ENCODE measurements at places on chromosomes 12 and 14.

DNA sequence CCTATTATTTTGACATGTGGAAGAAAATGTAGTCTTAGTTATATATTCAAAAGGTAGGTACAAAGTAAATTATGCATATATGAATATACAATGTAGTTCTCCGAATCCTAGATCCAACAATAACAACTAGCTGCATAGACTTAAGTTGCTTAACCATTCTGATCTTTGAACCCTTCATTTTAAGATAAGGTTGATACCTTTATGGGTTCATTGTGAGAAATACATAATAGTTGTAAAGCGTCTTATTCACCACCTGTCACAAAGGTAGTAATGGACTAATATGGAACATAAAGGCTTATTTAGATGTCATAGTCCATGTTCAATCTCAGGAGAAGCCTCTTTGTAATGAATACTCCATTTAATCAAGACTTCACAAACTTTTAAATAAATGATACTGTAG is 263.6 kb downstream of the TMTC2 start:
- no peak for DNase-seq

DNA sequence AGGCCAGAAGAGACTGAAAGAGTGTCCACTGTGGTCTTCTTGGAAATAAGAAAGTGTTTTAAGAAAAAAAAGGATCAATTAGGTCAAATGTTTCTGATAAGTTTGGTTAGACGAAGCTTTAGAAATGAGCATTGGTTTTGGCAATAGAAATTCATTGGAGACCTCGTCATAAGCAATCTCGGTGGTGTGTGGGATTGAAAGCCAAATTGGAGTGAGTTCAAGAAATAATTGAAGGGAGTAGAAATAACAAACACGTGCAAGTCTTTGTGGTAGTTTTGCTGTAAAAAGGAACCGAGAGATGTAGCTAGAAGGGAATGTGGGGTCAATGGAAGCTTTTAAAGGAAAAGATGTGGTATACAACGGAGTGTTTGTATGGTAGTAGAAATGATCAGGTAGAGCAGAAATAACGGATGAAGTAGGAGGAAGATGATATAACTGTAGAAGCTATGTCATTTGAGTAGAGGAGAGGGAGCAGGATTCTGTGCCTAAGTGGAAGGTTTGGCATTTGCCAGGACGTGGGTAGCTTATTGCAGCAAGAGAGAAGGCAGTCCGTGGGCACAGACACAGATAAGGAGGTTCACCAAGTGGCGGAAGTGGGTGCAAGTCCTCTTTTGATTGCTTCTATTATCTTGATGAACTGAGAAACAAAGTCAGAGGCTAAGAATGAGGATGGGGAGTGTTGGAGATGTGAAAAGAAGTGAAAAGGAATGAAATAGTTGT is 146.2 kb downstream of the DACT1 start:
- no peak for DNase-seq

DNA sequence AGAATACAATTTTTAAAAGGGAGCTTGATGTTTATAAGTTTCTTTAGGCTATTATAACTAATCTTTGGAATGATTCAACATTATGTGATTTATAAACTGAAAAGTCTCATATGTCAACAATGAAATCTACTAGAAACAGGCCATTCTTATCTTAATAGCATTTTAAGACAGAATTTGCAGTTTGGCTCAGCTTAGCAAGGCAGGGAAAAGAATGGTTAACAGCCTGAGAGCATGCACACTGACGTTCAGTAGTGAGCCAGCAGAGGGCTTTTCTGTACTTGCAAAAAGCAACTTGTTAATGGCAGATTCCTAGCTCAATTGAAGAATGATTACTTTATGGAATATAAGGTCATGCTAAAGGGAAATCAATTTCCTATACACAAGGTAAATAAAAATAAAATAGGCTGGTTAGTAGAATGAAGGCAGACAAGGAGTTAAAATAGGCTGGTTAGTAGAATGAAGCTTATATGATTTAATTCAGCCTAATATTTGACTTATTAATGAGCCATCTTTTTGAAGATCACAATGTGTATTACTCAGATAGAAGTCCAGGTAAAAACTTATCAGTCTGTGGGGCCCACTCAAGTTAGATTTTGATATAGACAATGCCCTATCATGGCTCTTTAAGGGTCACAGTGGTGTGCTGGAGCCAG is 95.9 kb downstream of the OTOGL start:
- DNase-seq: no peak

DNA sequence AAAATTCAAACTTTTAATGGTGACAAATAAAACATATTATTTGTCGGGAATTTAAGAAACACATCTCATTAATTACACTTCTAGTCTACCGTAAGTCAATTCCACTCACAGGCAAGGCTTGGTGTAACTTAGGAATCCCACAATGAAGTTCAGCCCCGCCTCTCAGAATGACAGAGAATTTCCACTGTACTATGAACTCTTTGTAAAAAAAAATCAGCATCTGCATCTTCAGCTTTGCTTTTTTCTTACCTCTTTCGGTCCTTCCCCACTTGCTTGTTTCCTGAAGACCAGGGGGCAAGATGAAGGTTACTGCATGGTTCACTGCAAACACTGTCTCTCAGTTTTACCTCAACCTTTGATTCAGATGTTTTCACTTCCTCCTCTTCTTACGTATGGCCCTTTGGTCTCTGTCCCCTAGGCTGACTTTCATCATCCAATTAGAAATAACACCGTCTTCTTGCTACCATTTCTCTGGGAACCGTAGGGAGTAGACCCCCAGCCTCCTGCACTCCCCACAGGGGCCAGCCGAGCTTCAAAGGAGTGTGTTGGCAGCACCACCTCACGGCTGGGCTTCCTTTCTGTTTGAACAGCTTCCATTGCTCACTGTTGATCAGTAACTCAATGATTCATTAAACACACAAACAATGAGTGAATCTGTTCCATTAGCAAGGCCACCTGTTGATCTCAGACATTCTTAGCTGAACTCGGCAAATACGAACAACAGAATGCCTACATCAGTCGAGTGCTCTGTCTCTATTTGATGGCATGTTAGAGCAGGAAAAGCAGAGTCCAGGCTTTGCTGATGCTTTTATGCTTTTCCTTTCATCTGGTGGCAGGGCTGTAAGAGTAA is 343.0 kb downstream of the BMP4 start:
- DNase-seq: no peak

- no peak for DNase-seq
These were observed 935 bp upstream of the ADSS1 start for GRCh38 chr14:104722938-104723650.

DNA sequence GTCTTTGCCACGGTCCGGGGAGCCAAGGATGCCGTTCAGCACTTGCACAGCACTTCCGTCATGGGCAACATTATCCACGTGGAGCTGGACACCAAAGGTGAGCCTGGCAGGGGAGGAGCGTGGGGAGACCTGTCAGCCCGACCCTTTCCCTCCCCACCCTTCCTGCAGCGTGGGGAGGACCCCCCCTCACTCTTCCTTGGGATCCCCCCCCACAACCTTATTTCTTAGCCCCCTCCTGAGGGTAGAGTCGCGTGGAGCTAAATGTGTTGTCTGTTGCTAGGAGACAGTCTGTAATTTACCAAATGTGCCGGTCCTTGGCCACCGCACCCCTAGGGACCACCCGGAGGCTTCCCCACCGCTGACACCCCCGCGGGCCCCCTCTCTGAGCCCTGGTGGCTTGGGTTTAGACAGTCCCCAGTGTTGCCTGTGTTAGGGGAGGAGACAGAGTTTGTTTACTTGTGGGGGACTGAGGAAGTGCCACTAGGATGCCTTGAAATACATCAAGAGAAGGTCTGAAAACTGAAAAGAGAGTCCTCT is 2.3 kb downstream of the SETD1B start:
- DNase-seq: no peak

- DNase-seq: no peak
These were observed 18.8 kb downstream of the OS9 start for GRCh38 chr12:57712701-57713100.

- no peak for DNase-seq
These were observed 442.4 kb upstream of the MGAT4C start for GRCh38 chr12:86698641-86698980.

GRCh38 chr14:95495538-95496025 is 20.9 kb downstream of the SYNE3 start:
- DNase-seq: no peak

- DNase-seq: peak; percentile 2
These were observed 110.0 kb downstream of the CCDC60 start for GRCh38 chr12:119444462-119445044.

GRCh38 chr14:84252706-84253105 is 1277.2 kb upstream of the FLRT2 start:
- DNase-seq: no peak

DNA sequence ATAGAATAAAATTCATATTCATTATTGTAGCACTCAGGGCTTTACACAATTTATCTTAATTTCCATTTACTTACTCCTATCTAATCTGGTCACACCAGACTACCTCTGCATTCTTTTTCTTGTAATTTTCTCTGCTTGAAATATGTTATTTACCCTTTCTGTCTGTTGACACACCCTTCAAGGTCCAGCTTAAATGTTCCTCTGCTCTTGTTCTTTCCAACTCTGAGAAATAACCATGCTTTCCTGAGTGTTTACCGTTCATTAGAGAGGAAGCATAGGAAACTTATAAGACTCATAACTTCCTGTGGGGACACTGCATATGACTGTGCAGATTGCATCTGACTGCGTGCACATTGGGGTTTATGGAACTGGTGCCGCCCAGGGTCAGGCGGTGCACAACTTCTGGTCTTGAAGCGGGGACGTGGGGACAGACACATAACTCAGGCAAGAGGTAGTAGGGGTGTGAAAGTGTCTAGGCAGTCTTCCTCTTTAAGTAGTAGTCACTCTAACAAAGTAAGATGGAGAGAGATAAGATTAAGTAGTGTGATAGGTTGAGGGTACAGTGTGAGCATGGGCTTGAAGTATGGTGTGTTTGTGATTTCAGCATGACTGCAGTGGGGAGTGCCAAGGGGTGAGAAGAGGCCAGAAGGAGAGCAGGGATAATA is 42.6 kb upstream of the FOXJ2 start:
- DNase-seq: peak; percentile 40

- no peak for DNase-seq
These were observed 272.0 kb downstream of the RPAP3 start for GRCh38 chr12:47433876-47434275.

Measured in activated T-cell treated with anti-CD3 and anti-CD28 coated beads for 1 hour (primary cell).